Hematopoietic multipotent progenitor cell treated with erythropoietin and hydrocortisone succinate and interleukin-3 and kit ligand, for 15 days (in vitro differentiated cells): ENCODE measurements at places on chromosomes 2 and 18.

- no peak for DNase-seq
Observed at GRCh38 chr2:7900593-7900992, 781.3 kb upstream of the ID2 start.

DNA sequence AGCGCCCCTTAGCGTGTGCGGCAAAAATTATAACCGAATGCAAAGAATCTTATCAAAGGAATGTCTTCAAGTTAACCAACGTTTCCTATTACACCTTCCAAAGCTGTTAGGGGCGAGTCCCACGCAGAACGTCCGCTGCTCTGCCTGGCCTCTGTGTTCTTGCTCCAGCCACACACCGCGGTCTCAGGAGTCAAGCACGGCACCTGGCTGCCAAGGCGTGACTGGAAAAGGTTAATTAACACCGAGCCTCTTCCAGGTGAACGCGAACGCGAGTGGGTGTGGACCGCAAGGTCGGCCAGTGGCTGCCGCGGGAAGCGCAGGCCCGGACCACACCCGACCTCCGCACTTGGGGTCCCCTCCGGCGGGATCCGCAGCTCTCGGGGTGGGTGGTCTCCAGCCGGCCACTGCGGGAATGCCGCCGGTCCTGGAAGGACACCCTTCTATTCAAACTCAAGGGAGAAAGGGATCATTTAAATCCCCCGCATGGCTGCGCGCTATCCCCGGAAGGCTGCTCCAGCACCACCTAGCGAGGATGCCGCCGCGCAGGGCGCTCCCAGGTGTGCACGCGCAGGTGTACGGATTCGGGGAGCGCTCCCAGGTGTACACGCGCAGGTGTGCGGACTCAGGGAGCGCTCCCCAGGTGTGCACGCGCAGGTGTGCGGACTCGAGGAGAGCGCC is 830 bp downstream of the CYB5A start:
- DNase-seq, result no peak

DNA sequence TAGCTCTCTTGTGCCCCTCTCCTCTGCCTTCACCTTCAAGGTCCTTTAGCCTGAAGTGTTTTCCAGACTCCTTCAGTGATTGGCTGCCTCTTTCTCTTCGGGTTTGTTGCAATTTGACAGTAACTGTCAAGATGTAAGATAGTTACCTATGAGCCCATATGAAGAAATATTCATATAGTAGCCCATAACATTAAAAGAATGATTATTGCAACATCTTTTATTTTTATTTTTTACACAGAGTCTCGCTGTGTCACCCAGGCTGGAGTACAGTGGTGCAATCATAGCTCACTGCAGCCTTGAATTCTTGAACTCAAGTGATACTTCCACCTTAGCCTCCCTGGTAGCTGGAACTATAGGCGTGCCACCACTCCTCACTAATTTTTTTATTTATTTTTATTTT is 80.5 kb downstream of the FOXI3 start:
- no peak for DNase-seq

DNA sequence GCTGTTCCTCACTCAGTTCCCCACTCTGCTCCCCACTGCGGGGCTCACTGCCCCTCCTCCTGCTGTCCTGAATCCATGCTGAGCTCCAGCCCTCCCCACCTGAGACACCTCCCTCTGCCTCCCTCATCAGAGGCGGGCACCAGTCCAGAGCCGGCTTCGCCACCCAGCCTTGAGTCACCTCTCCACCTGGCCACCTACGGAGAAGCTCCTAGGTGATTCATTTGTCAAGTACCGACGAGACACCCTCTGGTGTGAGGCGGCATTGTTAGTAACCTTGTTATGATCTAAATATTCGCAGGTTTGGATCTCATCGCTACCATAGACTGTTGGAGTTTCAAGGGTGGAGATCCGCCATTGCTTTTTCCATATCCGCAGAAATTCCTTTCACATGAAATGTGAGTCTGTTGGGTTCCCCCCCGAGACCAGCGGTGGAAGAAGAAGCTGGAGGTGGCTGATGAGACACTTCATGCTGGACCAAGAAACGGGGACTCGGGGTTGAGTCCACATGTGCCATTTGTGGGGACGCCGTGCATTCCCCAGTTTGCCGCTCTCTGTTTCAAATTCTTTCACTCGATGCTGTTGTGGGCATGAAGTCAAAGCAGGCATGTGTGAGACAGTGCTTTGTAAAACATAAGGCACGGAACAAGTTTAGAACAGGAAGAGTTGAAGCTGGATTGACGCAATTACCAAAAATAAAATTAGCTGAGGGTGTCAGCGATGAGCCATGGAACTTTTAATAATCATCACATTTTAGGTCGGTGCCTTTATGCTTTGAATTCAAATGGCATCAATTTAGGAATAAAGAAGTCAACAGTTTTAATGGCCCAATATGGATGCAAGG is 259.8 kb upstream of the HDAC4 start:
- DNase-seq, result no peak

GRCh38 chr2:197399887-197400540 is 34.8 kb downstream of the SF3B1 start:
- DNase-seq, result no peak

GRCh38 chr2:197706839-197707207 is 1.7 kb downstream of the MARS2 start:
- no peak for DNase-seq

- no peak for DNase-seq
Observed at GRCh38 chr2:72576459-72576858, 249.4 kb downstream of the EXOC6B start.
